ENCODE measurements at places on chromosomes 4 and X.

GRCh38 chr4:33649015-33649414 is 2595.3 kb downstream of the ARAP2 start:
- no peak for DNase-seq

DNA sequence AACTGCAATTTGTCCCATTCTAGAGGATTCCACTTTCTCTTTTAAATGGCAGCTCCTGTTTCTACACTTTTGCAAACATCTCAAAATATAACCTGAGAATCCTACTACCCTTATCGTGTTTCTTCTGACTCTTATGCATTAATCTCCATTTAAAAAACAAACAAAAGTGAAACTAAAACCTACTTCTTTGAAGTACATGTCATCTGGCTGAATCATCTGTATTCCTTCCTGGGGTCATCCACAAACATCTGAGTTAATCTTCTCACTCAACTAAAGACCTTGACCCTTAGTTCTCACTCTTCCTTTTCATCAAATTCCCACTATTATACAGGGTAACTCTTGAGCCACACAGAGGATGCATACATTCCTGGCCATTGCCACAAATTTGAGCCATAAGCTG is 584.8 kb downstream of the PPARGC1A start:
- DNase-seq = no peak

DNA sequence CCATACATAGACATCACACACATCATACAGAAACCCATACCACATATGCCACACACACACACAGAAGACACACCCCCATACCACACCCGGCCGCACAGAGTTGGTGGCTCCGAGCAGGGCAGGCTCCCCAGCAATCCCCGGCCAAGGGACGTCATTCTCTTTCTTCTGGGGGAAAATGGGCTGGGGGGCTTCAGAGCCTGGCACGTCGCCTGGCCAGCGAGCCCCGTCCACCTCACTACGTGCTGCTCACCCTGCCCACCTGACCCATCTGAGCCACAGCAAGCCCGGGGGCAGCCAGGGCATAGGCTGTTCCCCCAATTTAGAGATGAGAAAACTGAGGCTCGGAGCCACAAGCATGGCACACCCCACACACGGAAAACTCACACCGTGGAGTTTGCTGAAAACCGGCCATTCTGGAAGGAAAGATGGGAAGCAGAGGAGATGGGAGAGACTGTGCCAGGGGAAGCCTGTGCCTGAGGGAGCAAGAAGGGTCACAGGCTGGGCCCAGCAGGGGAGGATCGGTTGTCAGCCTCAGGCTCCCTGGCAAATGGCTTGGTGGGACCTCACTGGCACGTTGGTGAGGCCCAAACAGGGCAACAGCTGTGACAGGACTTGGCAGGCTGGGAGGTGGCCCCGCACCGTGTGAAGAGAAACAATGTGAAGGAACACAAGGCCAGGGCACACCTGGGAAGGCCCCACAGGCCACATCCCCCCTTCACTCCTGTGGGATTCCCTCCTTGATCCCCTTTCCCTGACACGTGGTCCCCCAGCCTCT is 73.2 kb downstream of the JAKMIP1 start:
- no peak for DNase-seq

DNA sequence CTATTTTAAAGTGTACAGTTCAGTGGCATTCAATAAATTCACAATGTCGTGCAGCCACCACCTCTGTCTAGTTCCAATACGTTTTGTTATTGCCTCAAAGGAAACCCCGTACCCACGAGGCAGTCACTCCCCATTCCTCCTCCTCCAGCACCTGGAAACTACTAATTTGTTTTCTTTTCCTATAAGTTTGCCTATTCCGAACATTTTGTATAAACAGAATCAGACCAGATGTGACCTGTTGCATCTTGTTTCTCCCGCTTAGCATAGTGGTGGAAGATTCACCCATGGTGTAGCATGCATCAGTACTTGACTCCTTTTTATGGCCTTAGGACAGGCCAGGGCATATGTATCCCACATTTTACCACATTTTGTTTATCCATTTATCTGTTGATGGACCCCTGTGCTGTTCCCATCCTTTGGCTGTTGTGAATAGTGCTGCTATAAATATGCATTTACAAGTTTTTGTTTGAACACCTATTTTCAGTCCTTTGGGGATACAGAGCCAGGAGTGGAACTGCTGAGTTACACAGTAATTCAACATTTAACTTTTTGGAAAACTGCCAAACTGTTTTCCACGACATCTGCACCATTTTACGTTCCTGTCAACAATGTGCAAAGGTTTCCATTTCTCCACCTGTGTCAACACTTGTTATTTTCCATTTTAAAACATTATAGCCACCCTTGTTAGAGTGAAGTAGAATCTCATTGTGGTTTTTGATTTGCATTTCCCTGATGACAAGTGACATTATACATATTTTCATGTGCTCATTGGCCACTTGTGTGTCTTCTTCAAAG is 57.8 kb upstream of the STX18 start:
- DNase-seq = no peak

DNA sequence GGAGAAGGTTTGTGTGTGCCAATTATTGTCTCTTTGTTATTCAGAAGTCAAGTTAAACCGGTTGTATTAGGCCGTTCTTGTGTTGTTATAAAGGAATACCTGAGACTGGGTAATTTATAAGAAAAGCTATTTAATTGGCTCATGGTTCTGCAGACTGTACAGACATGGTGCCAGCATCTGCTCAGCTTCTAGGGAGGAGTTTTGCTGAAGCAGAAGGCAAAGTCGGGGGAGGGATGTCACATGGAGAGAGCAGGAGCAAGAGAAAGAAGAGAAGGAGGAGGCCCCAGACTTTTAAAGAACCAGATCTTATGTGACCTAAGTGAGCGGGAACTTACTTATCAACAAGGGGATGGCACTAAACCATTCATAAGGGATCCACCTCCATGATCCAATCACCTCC is 349.3 kb upstream of the PCDH18 start:
- no peak for DNase-seq

- no peak for DNase-seq
These were observed 231.2 kb upstream of the F9 start for GRCh38 chrX:139299309-139299708.

DNA sequence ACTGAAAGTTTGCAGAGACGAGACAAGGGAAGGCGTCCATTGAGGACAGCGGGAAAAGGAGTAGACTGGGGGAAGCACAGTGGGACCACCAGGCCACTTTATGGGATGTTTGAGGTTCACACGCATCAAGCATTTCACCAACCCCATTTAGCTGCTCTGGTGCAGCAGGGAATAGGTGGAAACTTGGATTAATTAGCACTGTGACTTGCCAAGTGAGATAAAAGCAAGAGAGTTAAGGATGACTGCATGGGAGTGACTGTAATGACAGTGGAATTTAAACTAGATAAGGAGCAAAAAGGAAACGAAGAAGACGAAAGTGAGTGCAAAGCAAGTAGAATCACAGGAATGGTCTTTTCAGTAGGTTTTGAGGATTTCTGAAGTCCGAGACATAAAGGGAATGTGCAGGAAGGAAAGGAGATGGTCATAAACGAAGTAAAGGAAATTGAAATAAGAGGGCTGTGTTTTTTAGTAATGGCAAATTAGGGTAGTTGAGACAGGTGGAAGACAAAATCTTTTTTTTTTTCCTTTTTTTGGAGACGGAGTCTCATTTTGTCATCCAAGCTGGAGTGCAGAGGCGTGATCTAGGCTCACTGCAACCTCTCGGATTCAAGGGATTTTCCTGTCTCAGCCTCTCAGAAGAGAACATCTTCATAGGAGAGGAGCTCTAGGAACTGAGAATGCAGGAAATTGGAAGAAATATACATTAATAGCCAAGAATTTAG is 119.0 kb upstream of the MAP9 start:
- no peak for DNase-seq

- DNase-seq = no peak
These were observed 158.0 kb upstream of the GYPA start for GRCh38 chr4:144298519-144298918.

GRCh38 chrX:55451626-55451989 is 319 bp upstream of the MAGEH1 start:
- no peak for DNase-seq

DNA sequence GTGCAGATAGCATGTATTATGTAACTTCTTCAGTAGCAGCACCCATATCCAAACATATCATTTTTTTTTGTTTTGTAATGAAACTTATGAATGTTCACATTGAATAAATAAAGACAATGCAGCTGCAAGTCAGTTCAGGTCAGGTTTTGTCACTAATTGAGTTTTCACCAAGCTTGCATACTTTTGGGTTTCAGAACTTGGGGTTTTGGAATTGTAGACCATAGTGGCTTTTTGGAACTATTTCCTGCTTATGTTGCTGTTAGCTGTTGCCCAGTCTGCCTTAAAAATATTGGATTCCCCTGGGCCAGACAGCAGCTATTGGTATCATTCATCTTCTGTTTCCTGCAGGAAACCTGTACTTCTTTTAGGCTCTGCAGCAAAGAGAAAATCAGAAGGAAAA is 113.4 kb upstream of the LIMCH1 start:
- no peak for DNase-seq

DNA sequence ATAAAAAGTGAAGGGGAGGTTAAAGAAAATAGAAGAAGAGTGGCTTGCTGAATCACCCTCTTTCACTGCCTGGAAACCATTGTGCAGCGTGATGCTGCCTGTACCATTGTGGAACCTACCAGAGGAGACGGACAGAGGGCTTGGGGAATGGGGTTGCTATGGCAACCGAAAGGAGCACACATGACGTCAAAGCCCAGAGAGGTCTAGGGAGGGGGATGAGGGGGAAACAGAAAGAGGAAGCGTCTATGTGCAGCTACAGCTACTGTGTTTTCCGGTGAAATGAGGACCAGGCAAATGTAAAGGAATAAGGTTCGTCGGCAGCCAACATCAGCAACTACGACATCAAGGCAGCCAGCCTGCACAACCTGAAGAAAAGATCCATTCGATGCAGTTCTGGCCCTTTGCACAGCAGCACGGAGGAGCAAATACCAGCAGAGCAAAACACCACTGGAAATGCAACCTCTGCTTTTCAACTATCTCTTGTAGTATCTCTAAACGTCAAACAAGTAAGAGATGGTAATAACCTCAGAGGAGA is at the start of gene MAPK10:
Gene MAPK10, minus strand, starts transcription at position 110 of the 535 bp plus-strand sequence.
- DNase-seq = peak; percentile 5
